Psoas muscle (tissue), 8 donors: ENCODE measurements at places on chromosomes 5 and 9.

DNA sequence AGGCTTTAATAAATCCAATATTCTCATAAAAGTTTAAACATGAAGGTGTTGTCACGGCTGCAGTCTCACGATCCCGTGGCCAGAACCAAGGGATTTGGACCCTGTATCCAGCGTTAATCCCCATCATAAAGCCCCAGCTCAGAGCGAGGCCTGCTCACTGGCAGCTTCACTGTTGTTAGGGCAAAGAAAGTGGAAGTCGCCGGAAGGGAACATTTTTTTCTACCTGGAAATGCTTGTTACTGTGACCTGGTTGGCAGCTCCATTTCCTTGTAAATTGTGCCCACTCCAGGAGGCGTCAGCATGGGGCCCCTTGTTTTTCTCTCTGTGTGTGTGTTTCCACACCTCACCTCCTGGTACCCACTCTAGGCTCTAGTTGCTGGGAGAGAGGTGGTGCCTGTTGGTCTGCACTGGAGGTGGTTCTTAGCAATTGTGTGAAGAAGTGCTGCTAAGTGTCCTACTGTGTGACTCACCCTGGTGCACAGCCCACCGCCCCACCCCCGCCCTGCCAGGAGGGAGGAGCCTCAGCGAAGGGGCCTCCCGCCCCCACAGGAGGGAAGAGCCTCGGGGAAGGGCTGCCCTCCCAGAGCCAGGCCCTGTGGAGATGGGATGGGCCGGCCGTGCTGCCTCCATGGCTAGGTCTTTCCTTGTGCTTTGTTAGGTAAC lies 105.1 kb downstream of the EHMT1 start:
- no peak for DNase-seq

DNA sequence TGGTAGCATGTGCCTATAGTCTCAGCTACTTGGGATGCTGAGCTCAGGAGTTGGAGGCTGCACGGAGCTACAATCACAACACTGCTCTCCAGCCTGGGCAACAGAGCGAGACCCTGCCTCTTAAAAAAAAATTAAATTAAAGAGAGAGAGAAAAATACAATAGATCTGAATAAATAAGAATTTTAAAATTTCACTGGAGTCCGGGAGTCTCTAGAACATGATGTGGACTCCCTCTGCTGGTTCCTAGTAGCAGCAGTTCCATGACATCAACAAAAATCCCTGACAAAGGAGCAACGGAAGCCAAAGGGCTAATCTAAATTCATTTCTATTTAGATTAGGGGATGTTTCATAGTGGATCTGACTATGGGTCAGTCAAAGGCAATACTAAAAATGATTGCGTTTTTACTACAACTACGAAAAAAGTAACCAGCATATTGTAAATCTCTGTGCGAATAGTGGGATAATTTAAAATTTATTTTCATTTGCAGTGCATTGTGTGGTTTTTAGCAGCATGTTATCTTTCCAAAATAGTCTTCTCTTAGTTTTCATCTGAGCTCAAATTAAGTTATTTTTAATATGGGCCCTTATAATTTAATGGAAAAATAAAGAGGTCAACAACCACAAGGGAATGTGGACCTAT lies 6.7 kb downstream of the INIP start:
- no peak for DNase-seq

DNA sequence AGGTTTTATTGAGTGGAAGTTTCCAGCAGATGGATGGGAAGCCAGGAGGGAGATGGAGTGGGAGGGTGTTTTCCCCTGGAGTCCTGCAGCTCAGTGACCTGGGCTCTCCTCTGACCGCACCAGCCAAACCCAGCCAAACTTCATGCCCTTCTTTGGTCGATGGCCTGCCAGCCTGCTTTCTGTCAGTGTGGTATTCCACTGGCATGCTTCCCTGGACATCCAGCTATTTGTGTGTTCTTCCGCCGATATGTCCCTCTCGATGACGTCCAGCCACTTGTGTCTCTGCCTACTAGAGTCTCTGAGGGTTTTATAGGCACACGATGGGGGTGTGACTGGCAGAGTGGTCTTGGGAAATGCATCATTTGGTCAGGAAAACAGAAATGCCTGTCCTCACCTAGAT lies 33.8 kb downstream of the GPBP1 start:
- peak; percentile 20 for DNase-seq

- DNase-seq = peak; percentile 14
Observed at GRCh38 chr9:134838651-134839454, 41.8 kb upstream of the FCN2 start.

GRCh38 chr5:40308867-40309266 lies 370.8 kb upstream of the PTGER4 start:
- DNase-seq = no peak

DNA sequence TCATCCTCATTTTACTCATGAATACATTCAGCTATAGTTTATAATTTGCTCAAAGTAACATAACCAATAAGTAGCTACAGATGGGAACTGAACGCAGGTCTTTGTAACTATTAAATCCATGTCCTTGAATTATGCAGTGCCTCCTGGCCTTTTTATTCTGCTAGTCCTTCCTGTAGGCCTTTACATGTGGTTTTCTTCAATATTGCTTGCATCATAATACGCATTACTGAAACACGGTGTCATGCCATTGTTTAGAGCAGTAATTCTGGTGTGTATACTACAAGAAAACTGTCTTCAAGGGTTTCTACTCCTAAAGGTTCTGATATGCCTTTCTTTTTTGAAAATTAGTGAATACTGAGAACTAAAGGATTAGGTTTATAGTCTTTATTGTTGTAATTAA lies 20.7 kb downstream of the CWC27 start:
- no peak for DNase-seq

DNA sequence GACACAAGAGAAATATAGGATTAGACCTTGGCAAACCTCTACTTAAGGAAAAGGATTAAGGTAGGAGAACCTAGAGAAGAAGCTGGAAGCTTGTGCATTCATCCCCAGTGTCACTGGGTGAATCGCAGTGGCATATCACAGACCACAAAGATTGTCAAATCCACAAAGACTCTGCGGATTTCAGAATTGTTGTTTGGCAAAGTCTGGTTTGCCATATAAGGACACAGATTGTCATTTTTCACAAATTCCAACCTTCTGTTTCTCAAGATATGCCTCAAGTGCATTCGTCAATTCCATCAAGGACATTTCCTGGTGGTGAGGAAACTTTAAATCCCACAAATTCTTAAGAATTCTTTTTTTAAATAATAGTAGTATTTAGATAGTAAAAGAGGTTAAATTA lies 395.1 kb upstream of the PAPPA start:
- DNase-seq = no peak

DNA sequence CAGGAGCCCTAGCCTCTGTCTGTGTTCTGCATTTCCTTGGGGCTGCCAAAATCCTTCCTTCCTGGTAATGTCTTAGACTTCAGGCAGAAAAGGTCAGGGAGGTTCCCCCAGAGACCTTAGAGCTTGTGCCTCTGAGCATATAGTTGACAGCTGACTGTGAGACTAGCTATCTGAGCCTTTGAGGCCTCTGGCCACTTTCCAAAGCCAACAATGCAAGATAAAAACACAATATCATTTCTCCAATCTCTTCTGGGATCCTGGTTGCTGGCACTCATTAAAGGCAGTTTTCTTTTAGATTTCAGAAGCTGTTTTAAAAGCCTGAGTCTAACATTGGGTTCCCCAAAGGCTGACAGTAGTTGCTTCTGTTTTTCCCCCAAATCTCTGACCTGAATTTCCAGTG lies 13.2 kb upstream of the GLRA1 start:
- DNase-seq = no peak

DNA sequence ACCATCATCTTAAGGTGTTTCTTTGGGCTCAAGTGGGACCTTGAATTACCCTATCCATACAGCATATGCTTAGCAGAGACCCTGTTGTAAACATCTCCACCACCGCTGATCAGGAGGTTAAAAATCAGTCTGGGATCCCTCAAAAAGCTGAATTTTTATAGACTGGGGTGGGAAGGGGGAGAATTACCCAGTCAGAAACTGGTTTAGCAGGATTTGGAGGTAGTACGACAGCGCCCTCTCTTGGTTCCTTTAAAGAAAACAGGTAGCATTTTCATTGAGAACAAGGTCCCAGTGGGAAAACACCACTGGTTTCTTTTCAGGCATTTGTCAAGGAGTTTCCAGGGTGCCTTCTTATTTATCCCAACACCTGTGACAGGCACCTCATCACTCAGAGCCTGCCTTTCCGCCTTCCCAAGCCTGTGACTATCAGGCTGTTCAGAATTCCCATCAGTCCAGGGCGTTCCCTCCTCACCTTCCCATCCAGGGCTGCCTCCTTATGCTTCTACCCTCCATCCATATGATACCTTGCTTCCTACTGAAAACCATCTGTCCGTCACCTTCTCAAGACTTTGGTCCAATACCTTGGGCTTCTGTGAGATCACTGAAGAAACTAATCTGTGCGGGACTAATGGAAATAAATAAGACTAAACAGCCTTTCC lies 203.8 kb upstream of the RAI14 start:
- DNase-seq = no peak

- DNase-seq = no peak
Observed at GRCh38 chr5:6048746-6049145, 329.6 kb downstream of the MED10 start.

DNA sequence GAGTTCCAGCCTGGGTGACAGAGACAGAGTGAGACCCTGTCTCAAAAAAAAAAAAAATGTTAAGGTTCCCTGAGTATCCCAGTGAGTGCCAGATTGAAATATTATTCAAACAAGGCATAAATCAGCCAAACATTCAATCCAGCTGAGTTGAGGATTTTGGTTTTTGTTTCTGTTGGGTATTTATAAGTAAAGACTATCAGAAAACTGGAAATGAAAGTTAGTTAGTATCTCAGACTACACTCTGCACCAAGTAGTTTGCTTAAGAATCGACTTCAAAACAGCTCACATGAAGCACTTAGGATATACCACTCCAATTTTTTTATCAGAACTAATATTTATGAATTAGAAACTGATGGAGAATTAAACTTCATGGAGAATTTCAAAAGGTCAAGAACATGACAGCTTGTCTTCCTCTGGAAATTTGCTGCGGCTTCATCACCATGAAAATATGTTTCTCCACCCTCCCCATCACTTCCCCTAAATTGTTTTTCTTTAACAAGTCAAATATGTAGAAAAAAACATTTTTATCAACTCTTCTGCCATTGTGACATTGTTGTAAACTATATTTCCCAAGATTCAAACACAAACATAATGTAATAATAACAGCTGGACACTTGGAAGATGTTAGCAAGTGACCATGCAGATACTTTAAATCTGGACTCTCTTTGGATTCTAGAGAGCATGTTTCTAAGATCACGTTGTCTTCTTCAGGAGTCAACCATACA lies 110.0 kb upstream of the PTGER4 start:
- DNase-seq = no peak

- no peak for DNase-seq
Observed at GRCh38 chr5:168238463-168238862, 53.0 kb upstream of the WWC1 start.

GRCh38 chr9:77899679-77900354 lies 131.8 kb downstream of the GNAQ start:
- DNase-seq = no peak

GRCh38 chr5:173884402-173885053 lies 3.6 kb upstream of the CPEB4 start:
- no peak for DNase-seq

DNA sequence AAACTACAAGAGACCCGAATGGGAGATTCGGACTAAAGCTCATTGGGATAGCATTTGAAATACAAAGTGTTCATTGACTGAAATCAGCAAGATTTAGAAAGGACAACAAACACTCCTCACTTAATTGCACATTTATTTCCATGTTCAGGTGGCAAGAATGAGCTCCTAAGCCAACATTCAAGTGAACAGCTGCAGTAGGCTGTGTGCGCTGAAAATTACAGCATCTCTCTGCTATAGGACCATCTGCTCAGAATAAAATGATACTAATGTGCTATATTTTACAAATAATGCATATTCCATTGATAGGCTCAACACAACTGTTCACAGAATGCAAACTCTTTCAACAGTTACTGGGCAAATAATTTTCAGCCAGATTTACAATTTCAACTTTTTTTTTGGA lies 61.8 kb downstream of the ELAVL2 start:
- DNase-seq = no peak

DNA sequence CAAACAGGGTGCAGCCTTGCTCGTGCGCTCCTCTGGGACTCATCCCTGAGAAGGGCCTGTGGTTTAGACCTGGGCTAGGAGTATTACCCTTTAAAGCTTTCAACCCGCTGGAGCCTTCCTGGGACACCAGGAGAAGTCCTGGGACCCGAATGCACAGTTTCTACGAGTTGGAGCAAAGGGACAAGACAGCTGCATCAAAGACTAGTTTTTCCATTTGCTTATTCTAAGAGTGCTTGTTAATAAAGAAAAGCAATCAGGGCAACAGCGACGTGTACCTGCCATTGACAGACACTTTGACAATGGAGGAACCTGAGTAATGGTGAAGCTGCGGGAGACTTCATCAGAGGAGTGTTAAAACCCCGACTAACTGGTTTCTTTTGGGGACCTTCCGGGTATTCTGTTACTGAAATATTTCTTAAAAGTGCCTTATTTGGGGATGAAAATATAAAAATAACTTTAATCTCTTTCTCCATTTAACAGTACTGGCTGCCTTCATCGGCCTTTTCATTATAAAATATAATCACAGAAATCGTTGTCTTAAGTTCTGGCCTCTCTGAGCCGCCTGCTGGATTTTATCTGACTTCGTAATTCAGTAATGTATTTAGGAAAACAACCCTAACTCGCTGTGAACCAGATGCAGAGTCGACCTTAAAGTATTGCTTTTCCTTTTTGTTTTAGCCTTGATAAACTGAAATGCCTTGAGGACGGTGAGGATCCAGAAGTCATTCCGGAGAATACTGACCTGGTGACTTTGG lies 732 bp downstream of the SNAPC3 start:
- no peak for DNase-seq

- DNase-seq = no peak
Observed at GRCh38 chr9:35667939-35668338, 2.9 kb upstream of the ARHGEF39 start.

DNA sequence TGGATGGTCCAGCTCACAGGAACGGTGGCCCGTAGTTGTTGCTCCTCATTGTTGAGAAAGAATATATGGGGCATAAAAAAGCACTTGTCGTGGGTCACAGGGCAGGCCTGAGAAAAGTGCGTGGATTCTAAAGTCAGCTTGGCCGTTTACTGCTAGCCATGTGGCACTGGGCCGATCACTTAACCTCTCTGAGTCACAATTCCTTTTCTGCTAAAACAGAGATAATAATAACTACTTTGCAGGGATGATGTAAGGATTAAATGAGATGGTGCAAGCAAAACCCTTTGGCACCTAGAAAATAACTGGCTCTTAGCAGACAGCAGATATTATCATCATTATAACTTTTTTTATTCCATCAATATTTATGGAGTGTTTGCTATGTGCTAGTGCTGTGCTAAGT lies 579.7 kb downstream of the CCDC171 start:
- DNase-seq = no peak

- no peak for DNase-seq
Observed at GRCh38 chr9:125829743-125830142, 82.6 kb downstream of the PBX3 start.

DNA sequence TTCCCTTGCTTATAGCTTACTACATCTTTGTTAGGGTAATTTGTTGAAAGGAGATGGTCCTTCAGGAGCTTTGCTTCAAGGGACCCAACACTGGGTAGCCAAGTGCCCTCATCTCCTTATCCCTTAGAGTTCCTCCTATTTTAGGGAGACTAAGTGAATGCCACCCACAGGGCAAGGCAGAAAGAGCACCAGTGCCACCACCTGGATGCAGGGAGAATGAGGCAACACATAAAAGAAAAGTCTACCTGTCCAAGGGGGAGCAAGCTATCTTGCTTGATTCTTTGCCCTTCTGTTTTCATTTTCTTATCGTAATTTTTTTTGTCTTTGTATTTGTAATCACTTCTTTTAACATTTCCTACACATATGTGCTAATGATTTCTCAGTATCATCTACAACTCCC lies 205.5 kb downstream of the NPR3 start:
- no peak for DNase-seq

GRCh38 chr5:169339869-169340268 lies 38.9 kb upstream of the SLIT3 start:
- DNase-seq = no peak
